Common myeloid progenitor, CD34-positive (primary cell): ENCODE measurements at places on chromosomes 3 and 15.

DNA sequence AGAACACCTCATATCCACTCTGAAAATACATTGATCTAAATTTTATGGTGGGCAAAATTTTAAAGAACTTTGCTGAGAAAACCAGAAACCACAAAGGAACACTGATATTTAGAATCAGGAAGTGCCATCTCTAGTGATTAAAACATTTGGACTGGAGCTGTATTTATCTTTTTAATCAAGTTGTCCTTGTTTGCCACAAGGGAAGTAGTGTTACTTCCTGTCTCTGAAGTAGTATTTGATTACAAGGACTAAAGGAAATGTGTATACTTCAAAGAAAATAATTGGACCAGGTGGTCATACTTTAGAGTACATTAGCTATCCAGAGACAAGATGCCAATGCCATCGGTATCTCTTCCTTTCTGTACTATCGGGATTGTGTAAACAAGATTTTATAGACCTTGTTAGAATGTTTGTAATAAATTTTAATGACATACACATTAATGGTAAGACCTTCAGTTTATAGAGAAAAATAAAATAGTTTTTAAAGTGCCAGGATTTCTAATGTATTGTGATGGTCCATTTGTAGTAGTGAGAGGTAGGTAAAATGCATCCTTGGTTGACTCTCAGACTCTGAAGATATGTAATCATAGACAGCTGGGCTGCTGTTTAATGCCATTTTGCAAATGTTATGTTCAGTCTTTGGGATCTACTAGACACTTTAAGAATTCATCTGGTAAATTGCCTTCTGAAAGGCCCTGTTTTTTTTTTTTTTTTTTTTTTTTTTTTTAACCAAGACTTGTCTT, 131.9 kb downstream of the B3GALNT1 start:
- peak; percentile 63 for DNase-seq

DNA sequence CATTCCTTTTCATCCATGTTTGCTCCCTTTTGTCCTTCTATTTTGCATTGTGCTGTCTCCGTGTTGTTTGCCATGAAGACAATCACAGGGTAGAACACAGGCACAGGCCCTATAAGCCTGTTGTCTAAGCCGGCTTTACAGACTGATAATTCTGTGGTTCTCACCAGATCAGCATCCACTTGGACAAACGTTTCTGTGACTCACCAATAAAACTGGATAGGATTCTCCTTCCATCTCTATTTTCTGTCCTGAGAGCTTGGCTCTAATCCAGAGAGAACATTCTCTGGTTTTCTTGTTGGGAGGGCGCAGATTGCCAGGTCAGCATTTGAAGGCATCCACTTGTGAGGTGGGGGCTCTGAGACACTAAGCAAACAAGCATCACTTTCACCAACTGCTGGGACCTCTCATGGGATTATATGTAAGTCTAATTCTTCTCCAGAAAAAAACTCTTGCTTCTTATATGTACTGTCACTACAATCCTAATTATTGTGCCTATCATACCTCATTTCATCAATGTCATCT, 101.6 kb downstream of the ERC2 start:
- no peak for DNase-seq

DNA sequence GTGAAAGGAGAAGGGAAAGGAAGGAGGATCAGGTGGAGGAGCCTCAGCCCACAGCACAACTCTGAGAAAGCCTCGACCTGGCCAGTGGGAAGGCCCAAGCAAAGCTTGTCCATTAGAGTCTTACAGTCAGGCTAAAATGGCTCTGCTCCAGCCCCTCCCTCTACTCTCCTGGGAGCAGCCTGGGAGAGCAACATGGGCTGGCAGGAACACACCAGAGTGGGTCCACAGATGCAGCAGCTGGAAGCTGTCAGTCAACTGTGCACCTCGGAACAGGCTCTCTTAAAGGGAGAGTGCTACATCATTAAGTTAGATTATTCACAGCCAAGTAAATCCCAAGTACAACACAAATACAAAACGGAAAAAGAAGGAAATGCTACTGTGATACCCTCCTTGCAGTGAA, 98.0 kb upstream of the LIMD1 start:
- no peak for DNase-seq

DNA sequence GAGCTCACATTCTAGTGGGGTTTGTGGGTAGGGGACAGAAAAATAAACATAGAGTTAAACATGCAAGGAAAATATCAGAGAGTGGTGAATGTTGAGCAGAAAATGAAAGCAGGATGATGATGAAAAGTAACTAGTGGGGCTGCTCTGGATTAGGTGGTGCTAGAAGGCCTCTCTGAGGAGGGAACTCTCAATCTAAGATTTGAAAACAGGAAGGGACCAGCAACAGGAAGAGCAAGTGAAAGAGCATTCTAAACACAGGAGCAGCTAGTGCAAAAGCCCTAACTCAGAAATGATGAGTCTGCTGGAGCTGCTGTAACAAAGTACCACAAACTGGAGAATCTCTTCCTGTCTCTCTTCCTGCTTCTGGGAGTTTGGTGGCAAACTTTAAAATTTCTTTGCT, 468.6 kb upstream of the AGTR1 start:
- DNase-seq: no peak

DNA sequence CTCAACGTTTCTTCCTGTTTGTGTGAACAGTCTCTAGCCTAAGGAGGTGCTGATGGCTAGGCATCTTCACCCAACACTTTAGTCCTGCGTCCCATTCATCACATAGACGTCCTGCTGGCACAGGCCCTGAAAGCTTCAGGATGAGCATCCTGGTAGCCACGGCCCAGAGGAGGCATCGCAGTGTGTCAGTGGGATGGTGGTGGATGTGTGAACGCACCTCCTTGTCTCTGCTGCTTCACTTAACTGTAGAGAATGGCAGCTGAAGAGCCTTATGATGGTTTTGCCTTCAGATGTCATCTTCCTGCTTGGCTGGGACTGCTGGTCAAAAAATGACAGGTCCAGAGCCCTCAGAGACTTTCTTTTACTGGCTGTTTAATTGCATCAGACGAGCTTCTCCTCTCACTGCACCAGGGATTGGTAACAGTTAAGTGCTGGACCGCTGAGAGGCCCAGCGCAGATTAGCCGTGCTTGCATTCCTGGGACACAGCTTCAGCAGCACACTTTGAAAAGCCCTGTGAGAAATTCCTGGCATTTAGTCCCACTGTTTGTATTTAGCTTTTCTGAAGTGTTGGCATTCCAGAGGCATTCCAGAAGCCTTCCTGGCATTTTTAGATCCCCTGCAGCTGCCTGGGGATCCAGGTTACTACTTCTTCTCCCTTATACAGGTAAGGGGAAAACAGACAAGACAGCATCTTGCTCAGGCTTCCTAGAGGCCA, 132.4 kb upstream of the PLXNA1 start:
- no peak for DNase-seq

DNA sequence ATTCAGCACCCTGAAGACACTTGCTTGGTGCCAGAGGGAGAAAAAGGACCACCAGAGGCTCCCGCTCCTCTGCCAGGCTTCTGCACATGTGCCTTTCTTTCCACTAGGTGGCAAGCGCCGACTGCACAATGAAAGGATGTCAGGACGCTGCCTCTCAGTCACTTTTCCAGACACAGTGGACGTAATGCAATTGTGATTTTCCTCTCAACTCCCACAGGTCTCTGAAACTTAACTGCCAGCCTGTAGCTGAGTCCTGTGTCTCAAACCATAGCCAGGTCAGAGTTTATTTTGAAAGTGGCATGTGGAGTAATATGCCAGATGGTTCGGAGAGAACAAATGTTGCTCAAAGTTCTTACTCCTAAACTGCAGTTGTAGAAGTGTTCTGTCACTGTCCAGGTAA, 162.9 kb downstream of the ITPR1 start:
- DNase-seq: peak; percentile 52

GRCh38 chr15:25543196-25543595, 104.4 kb upstream of the UBE3A start:
- DNase-seq: no peak

DNA sequence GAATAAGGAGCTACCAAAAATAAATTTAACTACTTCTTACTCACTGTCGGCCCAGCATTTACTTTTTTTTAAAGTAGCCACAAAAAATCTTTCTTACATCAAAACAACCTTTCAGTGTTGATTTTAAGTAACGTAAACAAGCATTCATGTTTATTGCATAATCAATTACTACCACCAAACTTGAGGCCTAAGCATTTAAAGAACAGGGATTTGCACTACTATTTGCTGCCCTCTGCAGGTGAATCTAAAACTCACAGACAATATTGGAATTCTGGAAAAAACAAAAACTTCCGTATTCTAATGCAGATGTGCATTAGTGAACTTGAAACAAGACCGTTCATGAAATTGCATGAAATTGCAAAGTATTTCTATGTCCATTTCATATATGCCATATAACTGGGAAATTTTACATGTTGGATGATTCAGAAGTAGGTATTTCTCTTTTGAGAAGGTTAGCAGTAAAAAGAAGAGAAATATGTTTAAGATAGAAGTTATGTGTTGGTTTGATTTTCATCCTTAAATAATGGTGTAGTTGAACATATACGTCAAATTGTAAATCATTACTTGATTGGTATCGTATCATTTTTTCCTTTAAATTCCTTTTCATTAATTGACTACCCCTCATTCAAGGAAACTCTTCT, 55.6 kb downstream of the CGGBP1 start:
- peak; percentile 77 for DNase-seq

DNA sequence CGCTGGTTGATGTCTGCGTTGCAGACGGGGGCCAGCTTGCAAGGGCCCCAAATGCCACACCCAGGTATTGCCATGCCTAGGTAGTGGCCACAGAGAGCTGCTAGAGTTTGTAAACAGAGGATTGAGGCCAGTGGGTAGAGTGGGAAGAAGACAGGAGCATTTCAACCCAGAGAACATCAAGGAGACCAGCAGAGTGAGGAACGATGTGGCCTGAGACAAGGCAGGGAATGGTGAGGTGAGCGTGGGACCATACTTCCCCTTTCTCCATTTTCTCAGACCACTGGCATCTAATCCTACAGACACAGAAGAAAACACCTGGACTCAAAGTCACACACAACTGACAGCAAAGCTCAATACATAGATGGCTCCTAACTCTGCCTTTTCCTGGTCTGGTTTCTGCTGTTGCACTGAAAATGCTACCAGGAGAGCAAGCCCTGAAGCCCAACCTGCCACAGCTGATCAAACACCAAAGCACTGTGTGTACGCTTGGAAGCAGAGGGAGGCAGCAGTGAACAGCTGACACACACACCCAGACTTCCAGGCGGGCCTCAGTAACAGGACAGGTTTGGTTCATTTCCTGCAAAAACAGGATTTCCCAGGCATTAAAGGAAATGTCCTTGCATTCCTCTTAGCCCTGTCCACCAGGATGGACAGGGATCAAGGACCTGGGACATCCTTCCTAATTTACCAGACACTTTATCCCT, 1.6 kb downstream of the FAM174B start:
- peak; percentile 54 for DNase-seq

- no peak for DNase-seq
Observed at GRCh38 chr15:39191871-39192291, 389.0 kb upstream of the THBS1 start.

- DNase-seq: peak; percentile 20
Observed at GRCh38 chr3:49173116-49173791, 1.9 kb downstream of the KLHDC8B start.

DNA sequence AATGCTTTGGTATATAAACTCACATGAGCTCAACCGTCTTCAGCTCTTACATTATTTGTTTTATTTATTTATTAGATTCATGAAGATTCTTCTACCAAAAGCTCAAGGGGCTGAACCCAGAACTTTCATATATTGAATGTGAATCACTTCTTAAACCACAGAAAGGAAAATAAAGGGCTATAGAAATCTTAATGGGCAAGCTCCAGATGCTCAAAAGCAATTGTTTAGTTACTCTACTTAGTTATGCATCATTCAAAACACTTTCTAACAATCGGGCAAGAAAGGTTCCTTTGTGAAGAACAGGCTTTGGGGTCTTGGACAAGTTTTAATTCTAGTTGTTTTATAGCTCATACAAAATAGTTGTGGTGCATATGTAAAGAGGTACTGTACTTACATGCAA, 380.2 kb downstream of the TIGIT start:
- DNase-seq: no peak

DNA sequence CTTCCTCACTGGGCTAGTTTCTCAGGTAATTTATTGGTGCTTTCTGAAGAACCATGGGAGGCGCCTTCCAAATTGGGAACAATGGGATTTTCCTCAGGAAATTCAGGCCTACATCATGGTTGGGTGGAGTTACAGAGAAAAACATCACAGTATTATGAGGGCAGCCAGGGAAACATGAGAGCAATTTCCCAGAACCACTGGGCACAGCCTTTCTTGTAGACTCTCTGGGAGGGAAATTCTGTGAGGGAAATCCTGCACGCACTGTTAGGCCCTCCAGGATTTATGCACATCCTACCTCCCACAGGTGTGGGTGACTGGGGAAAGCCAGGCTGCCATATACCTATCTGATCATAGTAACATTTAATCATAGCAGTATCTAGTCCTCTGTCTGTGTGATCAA, 13.2 kb downstream of the POPDC2 start:
- no peak for DNase-seq

DNA sequence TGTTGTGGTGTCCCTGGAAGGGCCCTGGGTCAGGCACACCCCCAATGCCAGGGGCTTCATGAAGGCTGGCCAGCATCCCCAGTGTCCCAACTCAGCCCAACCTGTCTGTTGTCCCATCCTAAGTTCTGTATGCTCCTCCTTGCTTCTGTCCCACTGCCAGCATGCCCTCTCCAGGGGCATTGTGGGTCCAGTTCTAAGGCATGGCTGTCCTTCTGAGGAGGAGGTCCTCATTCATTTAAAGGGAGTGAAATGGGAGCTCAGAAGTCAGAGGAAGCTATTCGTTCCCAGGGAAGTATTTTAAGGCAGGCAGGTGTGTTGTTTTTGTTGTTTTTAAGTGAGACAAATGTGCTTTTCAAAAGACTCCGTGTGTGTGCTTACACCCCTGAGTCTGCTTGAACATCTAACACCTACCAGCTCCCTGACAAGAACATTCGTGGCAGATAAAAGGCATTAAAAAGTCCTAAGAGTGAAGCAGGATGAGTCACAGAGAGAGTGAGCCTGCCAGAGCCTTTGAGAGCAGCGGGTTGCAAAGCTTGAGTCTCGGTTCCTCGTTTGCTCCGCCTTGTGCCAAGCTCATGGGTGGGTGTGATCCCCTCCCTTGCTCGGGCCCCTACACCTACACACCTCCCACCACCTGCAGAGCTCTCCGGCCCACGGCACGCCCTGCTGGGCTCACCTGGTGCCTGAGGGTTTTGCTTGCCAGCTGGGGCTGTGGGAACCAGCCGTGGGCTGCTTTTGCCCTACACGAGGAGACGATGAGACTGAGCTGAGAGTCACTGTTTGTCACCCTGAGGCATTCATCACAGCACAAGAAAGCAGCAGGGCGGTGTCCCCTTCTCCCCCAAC, 183.4 kb upstream of the TOPAZ1 start:
- DNase-seq: peak; percentile 17

DNA sequence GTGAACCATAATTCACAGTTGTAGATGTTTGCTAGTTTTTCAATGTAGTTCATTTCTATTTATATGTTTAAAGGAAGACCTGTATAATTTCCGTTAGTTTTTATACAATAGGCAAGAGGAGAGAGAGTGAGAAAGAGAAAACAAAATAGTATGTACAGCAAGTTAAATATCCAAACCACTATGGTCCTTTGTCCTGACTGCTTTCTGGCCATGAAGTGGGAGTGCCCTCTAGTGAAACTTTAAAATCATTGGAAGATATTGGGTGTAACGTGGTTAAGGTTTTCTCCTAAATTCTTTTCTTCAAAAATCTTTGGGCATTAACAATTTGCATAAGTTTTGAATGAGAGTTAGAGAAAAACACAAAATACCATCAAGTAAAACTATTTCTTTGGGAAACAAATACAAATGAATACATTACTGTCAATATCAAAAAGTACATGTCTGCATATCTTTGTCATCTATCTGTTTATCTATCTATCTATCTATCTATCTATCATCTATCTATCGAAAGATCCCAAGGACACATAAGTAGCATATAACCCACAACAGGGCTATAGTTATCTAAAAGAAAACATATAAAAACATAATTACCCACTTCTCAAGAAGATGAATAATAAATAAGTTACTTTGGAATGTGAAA, 534.6 kb upstream of the ATP11B start:
- peak; percentile 64 for DNase-seq
